ENCODE measurements at places on chromosomes 4 and X.

- no peak for DNase-seq
These were observed 59.0 kb downstream of the WWC2 start for GRCh38 chr4:183158062-183158461.

DNA sequence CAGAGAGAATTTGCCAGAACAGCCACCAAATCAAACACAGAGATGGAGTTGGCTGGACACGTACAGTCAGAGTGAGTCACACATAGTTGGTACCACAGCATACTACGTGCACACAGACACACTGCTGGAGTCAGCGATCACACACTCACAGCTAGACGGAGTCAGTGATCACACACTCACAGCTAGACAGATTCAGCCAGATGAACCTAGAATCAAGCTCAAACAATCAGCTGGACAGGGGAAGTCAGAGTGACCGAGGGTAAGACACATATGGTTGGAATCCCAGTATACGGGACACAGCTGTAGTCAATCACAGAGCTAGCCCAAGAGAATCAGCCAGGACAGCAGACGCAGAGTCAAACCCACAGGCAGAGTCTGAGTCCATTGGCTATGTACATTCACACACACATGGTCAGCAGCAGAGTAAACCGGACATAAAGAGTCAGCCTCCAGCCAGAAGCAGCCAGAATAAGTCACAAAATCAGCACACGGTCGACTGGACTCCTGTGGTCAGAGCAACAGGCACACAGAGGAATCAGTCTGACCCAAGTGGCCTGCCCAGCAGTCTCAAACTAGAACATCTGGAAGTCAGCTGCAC, 4.6 kb downstream of the SLC38A5 start:
- no peak for DNase-seq

DNA sequence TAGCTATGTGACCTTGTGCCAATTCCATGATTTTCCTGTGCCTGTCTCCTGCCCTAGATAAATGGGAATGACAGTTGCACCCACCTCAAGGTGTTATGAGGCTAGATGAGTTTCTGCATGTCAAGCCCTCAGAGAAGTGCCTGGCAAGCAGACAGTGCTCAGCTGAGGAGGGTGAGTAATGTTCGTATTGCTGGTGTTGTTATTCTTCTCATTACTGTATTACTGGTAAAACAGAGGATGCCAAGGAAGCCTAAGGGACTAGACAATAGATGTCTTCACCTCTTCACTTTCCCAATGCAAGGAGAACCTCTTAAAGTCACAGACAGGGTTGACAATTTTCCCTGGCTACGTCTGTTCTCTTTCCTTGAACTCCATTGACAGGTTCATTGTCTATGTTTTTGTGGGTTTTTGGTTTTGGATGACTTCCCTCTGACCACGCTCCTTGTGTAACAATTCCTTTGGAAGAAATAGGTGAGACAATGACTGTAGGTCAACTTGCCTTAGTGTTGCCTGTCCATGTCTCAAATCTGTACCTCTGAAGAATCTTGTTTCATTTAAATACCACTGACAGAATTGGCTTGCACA, 19.2 kb downstream of the ETDC start:
- DNase-seq = no peak

GRCh38 chr4:95640311-95640710, 91.5 kb upstream of the UNC5C start:
- no peak for DNase-seq

GRCh38 chr4:8350352-8350751, 80.8 kb downstream of the HTRA3 start:
- no peak for DNase-seq

DNA sequence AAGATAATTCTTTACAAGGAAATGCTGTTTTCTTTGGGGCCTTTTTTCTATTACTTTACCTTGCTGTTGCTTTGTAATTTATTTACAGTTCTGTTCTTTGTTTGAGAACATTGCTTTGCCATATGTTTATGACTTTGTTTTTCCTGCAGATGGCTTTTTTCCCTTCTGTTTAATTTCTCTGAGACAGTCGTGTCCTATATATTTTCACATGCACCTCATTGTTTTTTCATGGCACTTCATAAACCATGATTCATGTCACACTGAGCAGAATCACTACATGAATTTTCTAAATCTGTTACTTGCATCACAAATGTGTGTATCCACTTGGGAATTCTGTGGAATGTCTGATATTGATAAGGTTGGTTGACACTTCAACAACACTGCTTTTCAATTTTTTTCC, 33.0 kb upstream of the PNPLA4 start:
- DNase-seq = no peak

DNA sequence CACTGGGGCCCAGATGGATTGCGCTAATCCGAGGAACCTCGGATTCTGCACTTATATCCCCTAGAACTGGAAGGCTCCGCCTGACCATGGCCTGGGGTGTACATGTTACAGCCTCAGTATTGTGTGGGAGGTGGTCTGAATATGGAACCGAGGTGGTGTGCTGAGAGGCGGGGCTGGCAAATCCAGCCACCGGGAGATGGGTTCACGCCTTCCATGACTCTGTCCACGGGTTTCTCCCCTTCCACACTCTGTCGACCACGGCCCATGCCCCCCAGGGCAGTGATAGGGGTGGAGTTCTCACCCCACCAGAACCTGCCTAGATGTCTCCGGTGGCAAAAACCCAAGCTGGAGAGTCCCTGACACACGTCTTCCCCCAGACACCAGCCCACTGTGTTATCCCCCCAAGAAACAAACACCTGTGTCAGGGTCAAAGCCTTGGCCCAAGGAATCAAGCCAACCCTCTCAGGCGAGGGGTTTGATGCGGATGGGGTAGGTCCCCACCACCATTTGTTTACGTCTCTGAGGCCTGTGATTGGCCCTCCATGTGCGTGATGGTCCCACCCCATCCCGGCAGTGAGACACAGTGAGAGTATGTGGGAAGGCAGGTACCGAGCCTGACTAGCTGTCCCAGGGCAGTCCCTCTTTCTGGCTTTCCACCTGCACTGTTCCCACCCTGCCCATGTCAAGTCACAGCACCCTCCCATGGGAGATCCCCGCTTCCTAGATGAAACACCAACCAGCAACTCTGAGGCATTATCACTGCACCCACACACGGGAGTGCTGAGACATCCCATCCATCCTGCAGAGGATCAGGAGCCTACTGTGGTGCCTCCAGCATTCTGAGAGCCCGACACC, 6.6 kb upstream of the LOC101059915 start:
- no peak for DNase-seq

DNA sequence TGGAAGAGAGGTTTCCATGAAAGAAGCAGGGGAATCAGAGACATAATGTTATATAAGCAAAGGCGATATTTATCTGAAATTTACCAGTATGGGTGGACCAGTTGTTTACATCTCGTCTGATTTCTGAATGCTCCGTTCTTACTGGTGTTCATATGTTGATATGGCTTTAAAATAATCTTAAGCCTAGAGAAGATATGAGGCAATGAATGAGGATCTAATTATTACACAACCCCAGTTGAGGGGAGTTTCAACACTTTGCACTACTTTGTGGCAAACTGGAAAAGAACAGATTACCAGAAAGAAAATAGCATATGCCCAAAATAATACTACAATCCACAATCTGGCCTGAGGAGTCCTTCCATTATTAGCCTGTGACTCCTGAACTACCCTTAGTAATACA, 263.3 kb upstream of the MAGEB2 start:
- DNase-seq = no peak

DNA sequence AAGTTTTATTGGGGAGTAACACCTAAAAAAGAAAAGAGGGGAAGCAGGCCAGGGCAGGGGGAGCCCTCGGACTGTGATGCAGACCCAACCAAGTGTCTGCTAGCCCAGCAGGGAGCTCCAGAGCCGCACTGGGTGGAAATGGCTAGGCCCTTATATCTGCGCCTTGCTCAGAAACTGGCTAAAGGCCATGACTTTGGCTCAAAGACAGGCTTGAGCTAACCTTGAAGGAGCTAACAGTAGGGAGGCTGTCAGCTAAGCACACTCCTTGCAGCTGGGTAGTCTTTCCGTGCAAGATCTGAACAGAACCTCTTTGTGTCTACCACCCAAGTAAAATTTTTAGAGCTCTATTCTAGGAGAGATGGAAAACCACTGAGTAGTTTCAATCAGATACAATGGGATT, 43.0 kb downstream of the SEPSECS start:
- no peak for DNase-seq

GRCh38 chr4:64250061-64250460, 159.2 kb downstream of the TECRL start:
- no peak for DNase-seq

DNA sequence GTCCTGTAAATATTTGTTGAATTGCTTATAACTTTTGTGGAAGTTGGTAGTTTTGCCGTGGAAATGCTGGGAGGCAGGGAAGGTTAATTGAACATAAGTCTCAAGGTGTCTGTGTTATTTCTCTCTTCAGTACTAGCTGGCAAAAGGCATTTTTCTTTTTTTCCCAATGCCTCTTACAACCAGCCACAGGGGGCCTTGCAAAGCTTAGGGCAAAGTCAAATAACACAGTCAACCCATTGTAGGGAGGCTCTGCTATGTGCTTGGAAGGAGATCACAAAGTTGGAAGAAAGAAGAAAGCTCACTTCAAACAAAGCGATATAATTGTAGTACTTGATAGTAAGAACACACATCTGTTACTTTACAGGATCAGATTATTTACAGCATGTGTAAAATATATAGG, 802.6 kb downstream of the PDHA2 start:
- no peak for DNase-seq

- no peak for DNase-seq
These were observed 15.6 kb downstream of the DGKQ start for GRCh38 chr4:957581-958313.

GRCh38 chr4:178142724-178143123, 700.5 kb upstream of the AGA start:
- DNase-seq = no peak

GRCh38 chr4:186226521-186227189, 652 bp upstream of the KLKB1 start:
- DNase-seq = no peak
